ENCODE measurements at places on chromosomes 2 and 18.

DNA sequence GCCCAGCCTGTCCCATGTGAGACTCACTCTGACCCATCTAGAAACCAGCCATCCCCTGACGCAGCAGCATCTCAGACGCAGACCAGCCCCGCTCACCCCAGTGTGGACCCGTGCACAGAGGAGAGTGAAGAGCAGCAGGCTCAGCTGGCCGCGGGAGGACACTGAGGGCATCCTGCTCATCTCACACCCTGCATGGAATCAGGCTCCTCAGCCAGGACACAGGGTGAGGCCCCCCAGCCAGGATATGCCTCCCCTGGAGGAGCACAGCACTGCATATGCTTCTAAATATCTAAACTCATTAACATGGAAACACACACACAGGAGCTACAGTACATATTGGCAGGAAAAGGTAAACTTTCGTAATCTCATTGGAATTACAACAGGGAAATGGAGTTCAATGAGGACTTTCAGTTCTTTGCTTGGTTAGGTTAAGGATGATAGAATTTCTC, 34.4 kb downstream of the NEMP2 start:
- no peak for DNase-seq

DNA sequence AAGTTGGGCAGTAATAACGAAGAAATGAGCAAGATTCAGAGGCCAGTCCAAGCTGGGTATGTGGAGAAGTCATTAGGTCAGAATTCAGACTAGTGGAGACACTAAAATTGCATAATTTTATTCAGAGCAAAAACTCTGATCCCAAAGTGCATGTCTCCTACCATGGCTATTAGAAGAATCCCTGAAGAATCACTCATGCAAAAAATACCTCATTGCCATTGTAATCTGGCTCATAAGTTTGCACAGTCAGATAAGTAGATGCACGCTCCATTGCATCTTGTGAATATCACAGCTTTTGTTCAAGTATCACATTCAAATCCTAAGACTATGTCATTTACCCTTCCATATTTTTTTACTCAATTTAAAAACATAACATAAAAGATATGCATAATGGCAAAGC, 692.2 kb upstream of the KLHL29 start:
- no peak for DNase-seq

- peak; percentile 48 for DNase-seq
Measured at GRCh38 chr2:171798156-171798820, 95.8 kb downstream of the SLC25A12 start.

- no peak for DNase-seq
Measured at GRCh38 chr2:29447513-29447912, 332.3 kb downstream of the CLIP4 start.

DNA sequence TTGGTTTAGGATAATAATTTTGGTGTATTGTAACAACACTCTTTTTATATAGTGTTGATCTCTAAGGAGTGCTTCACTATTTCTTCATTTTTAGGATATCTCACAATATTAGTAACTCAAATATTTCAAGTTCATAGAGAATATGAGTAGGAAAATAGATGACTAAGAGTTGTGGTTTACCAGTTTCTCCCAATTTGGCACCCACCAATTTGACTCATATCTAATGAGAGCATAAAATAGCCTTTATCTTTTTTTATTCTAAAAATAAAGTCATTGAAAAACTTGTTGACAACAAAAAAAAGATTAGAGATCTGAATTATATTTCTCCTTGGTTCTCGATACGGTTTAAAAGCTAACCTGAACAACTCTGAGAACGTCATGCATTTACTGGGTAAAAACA, 204.0 kb downstream of the PARD3B start:
- DNase-seq = no peak

DNA sequence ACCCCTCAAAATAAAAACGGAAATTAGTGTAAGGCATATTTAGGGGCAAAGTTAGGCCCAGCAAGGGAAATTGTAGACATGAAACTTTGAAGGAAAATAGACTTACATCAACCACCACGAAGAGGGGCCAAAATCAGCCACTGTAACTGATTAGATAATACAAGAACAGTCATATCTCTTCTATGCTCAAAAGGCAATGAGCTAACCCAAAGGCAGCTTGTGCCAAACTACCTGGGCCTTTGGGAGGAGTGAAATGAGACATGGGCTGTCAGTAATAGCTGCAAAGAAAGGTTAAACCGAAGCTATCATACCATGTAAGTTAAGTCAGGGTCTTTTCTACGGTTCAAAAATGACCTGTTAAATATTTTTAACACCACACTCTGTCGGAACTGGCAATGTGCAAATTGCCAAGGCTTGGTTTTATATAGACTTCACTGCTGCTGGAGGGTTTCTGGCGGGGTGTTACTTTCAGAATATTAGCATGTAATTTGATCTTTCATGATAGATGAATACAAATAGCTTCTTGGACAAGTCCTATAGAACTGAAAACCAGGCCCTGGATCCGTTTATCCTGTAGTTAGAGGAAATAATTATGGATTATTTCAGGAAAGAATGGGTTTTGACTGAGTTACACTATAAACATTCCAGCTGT, 69.6 kb downstream of the ACVR1 start:
- no peak for DNase-seq

- no peak for DNase-seq
Measured at GRCh38 chr2:84902526-84902925, 2.9 kb upstream of the TMSB10 start.

- DNase-seq = no peak
Measured at GRCh38 chr2:24618680-24619079, 127.6 kb downstream of the NCOA1 start.

DNA sequence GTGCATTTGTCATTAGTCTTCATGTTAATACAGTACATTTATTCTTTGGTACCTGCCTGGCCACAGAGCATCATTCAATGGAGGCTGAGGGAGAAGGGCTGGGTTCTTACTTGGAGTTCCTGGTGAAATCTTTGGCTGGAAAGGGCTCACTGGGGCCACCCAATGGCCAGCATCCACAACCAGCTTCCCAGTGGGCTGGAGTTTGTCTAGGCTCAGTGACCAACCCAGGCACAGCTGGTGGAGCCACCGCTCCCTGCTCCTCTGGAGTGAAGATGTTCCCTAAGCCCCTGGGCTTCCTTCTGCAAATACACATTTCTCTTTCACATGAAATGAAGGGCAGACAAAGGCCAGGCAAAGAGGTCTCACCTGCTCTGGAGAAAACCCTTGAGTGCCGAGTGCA, 34.4 kb downstream of the EHD3 start:
- no peak for DNase-seq

DNA sequence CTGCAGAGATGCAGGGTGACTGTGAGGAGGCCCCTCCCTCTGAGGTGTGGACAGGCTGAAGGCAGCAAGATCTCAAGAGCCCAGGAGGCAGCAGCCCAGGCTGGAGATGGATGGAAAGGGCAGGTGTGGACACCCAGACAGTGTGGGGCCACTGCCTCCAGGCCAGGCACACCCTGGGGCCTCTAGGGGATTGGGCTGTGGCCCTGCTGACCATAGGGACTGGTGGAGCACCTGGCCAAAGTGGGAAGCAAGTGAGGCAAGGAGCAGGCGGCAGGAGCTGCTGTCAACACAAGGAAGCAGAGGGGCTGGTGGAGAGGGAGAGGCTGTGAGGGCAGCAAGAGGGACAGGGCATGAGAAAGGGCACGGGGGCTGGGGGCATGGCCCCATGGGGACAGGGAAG, 10.8 kb downstream of the SNED1 start:
- no peak for DNase-seq

GRCh38 chr18:11521853-11522252, 87.5 kb upstream of the SLC35G4 start:
- DNase-seq = no peak

GRCh38 chr2:39469807-39470206, 32.7 kb upstream of the MAP4K3 start:
- DNase-seq = peak; percentile 52

- no peak for DNase-seq
Measured at GRCh38 chr2:42495611-42496010, 1.8 kb upstream of the KCNG3 start.

GRCh38 chr18:40532046-40532445, 1423.0 kb upstream of the PIK3C3 start:
- DNase-seq = no peak
